ENCODE measurements at places on chromosomes 7 and 10. TPM values are rescaled to one million over a fixed set of nuclear protein-coding genes. Genes with fewer than 3 reads are reported as not detected.

- no peaks in the 10 kb centered on the region for H3K36me3 ChIP-seq
- no peaks in the 10 kb centered on the region for H3K4me1 ChIP-seq
- H3K27ac ChIP-seq: no peak overlapping the region
- peak; percentile 74 for DNase-seq
These were observed 137.5 kb upstream of the MKLN1 start for GRCh38 chr7:131190146-131190545.

GRCh38 chr10:89001024-89001728 is 10.6 kb downstream of the FAS start:
- no peaks in the 10 kb centered on the region for H3K27me3 ChIP-seq
- no peak for DNase-seq
- peak overlapping the region; percentile 47 for H3K27ac ChIP-seq
- H3K36me3 ChIP-seq: no peaks in the 10 kb centered on the region
- H3K4me1 ChIP-seq: peaks cover 19% of the 10 kb centered on the region

DNA sequence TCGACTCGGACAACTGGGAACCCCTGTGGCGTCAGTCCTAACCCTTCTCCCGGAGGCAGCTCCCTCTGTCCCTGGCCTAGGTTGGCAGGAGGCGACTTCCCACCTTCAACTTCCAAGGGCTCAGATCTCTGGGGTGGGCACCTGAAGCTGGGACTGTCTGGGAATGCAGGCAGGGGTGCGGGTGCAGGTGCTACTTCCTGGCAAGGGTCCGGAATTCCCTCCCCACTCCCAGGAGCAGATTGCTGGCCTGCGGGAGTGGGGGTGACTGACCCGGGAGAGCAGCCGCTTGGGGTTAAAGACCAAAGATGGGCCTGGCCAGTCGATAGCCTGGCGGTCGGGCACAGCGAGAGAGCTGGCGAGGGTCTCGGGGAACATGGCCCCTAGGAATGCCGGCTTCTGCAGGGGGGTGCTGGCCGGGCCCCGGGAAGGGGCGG is 387 bp downstream of the EPHA1 start:
- peak overlapping the region; percentile 12 for H3K4me3 ChIP-seq
- no peaks in the 10 kb centered on the region for H3K27me3 ChIP-seq
- H3K36me3 ChIP-seq: no peaks in the 10 kb centered on the region
- DNase-seq: no peak

COX15 gene
- 23.3 TPM for total RNA-seq

C10orf105 gene
- total RNA-seq: 0.55 TPM

GRCh38 chr7:27248911-27249723 is 6.5 kb downstream of the EVX1 start:
- no peak overlapping the region for H3K4me3 ChIP-seq
- no peak overlapping the region for H3K27ac ChIP-seq
- no peaks in the 10 kb centered on the region for H3K36me3 ChIP-seq
- H3K4me1 ChIP-seq: peaks cover 33% of the 10 kb centered on the region

GRCh38 chr7:28219793-28220192 is 39.2 kb upstream of the JAZF1 start:
- no peaks in the 10 kb centered on the region for H3K36me3 ChIP-seq
- DNase-seq: no peak
- H3K27me3 ChIP-seq: no peaks in the 10 kb centered on the region
- H3K4me3 ChIP-seq: no peak overlapping the region

DNA sequence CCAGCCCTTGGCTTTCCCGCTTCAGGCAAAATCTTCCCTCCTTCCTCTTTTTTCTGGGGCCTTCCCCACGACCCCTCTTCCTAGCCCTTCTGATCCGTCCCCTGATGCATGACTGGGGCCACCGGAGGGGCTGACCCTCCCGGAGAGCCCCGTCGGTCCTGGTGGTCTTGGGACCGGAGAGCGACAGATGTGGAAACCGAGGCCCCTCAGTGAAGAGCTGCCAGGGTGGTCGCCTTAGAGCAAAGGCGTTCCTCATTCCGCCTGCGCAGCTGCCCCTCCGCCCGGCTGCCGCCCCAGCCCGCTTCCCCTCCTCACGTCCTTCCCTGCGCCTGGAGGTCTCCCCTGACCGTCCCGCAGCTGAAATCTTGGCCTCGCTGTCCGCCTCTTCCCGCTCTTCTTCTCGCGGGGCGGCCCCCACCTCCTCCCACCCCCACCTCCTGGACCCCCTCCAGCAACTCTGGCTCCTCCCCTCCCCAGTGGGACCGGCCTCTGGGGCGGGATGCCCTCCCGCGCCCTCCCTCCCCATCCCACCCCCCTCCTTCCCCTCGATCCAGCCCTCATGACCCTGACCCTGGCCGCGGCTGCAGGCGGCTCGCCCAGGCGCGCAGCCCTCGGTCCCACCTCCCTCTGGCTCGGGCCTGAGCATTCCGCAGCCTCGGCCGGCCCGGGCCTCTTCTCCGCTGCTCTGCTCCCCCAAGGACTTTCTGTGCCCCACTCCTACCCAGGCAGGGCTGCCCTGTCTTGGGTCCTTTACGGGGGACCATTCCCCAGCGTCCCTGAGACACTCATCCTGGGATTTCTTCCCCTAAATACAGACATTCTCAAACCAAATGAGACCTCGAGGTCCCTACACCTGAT is at the start of gene RARRES2:
RARRES2 (minus strand) TSS at position 367 of the 858 bp plus-strand sequence. CDS start 1,020 bp downstream, outside the sequence.
- H3K27ac ChIP-seq: peak within 1 kb of the TSS; percentile 93
- H3K4me3 ChIP-seq: peak within 1 kb of the TSS; percentile 71
- DNase-seq: peak; percentile 93
- no peaks in the 10 kb centered on the region for H3K27me3 ChIP-seq

- peak within 1 kb of the TSS; percentile 88 for H3K4me3 ChIP-seq
- H3K36me3 ChIP-seq: no peaks in the 10 kb centered on the region
- no peaks in the 10 kb centered on the region for H3K27me3 ChIP-seq
- peaks cover 25% of the 10 kb centered on the region for H3K4me1 ChIP-seq
- peak within 1 kb of the TSS; percentile 93 for H3K27ac ChIP-seq
These were observed at the start of gene FZD8 for GRCh38 chr10:35642035-35642792. Gene FZD8, minus strand, starts transcription at chr10:35642296. Its CDS starts 867 bp downstream, at chr10:35641429.

EFCAB10 gene
- not detected for total RNA-seq

TAS2R41 gene
- not detected for total RNA-seq

DNA sequence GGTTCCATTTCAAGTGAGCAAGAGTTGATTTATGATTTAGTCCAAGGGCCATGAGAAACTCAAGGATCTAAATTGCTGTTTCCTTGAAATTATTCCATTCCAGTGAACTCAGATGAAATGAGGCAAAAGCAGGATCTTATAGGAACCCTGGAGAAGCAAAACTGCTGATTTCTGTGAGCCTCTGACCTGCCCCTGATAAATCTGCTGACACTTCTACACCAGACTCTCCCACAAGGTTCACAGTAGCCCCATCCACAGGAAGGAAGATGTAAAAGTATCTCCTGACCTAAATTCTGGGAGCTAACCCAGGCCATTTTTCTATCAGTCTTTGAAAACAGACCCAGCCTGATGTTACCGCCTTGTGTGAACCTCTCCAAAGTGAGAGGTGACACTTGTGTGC is 987.6 kb upstream of the AUTS2 start:
- DNase-seq: no peak
- no peak overlapping the region for H3K4me3 ChIP-seq
- no peak overlapping the region for H3K27ac ChIP-seq
- H3K36me3 ChIP-seq: no peaks in the 10 kb centered on the region

PRPS1L1 gene
- not detected for total RNA-seq

- peaks cover 34% of the 10 kb centered on the region for H3K4me1 ChIP-seq
- H3K36me3 ChIP-seq: no peaks in the 10 kb centered on the region
- DNase-seq: peak; percentile 85
- no peak overlapping the region for H3K4me3 ChIP-seq
- peak overlapping the region; percentile 52 for H3K27ac ChIP-seq
- no peaks in the 10 kb centered on the region for H3K27me3 ChIP-seq
These were observed 6.7 kb upstream of the CREB5 start for GRCh38 chr7:28405662-28406061.

ZC3HAV1 gene
- total RNA-seq: 23.5 TPM

DNA sequence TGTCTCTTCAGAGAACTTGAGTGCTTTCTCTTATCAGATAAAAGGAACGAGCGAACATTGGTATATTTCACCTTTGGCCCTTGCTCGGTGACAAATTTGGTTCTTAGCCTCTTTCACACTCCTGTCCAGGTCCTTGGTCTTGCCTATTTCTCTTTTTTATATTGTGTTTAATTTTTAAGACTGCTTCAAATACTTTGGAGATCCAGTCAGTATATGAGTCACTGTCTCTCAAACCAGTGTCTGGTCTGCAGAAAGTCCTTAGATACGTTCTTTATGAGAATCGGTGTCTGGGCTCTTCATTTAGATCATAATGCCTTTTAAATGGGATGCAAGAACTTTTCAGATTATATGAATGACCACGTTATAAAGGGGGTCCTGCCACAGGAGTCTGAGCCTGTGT is 55.0 kb downstream of the PIK3AP1 start:
- no peak overlapping the region for H3K27ac ChIP-seq
- H3K27me3 ChIP-seq: no peaks in the 10 kb centered on the region
- H3K4me1 ChIP-seq: no peaks in the 10 kb centered on the region
- DNase-seq: no peak
- H3K4me3 ChIP-seq: no peak overlapping the region
- H3K36me3 ChIP-seq: no peaks in the 10 kb centered on the region

DNA sequence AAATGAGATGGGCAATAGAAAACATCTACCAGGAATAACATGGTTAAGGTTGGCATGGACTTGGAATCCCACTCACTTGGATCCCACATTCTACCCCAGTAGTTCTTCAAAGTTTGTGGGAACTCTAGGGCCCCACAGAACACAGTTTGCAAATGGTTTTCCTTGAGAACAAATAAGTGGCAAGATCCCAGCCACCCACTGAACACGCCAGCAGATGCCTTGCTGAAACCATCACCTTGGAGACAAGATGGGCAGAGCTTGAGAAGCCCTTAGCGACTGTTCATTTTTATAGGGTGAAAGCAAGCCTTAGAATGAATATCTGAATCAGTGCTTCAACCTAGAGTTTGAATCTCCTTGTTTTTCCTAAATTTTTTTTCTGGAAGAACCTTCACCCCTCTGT is 349.1 kb downstream of the RPS24 start:
- DNase-seq: no peak
- no peak overlapping the region for H3K4me3 ChIP-seq
- H3K27me3 ChIP-seq: no peaks in the 10 kb centered on the region
- H3K27ac ChIP-seq: no peak overlapping the region

GRCh38 chr7:153383781-153384180 is 624.2 kb downstream of the ACTR3B start:
- peak overlapping the region; percentile 69 for H3K27ac ChIP-seq
- H3K36me3 ChIP-seq: no peaks in the 10 kb centered on the region
- no peak overlapping the region for H3K4me3 ChIP-seq
- H3K27me3 ChIP-seq: no peaks in the 10 kb centered on the region

CSGALNACT2 gene
- 37.1 TPM for total RNA-seq

- no peak for DNase-seq
- no peaks in the 10 kb centered on the region for H3K27me3 ChIP-seq
- no peak overlapping the region for H3K4me3 ChIP-seq
- no peaks in the 10 kb centered on the region for H3K4me1 ChIP-seq
- H3K36me3 ChIP-seq: no peaks in the 10 kb centered on the region
These were observed 222.8 kb downstream of the EXOC4 start for GRCh38 chr7:133475655-133476054.

DNA sequence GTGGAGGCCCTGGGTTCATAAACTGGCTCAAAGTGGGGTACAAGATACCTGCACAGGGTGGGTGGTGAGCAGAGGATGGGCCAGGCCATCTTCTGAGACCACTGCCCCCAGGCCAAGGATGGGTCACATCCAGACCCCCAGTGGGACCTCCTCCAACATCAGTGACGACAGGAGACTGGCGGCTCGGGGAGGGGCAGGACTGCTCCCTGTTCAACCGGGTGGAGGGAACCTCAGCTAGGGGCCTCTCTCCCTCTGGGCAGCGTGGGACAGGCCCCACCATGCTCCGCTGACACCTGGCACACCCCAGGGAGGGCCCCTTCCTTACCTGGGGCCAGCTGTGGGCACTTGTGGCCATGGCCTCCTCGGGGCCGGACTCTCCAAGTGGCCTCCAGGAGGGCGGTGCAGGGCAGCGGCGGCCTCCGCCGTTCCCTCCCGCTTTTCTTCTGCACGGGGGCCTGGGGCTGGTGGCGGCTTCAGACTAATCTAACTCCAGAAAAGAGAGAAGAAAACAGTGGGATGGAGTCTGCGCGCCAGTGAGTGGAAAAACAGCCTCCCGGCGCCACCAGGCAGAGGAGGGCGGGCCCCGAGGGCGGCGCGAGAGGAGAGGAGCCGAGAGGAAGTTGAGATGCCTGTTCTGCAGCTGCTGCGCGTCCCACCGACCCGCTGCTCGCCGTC is at the start of gene CALHM2:
CALHM2 (minus strand) TSS at position 540 of the 675 bp plus-strand sequence. CDS start 2,429 bp downstream, outside the sequence.
- DNase-seq: peak; percentile 84
- peak within 1 kb of the TSS; percentile 72 for H3K4me3 ChIP-seq
- H3K27me3 ChIP-seq: no peaks in the 10 kb centered on the region
- H3K4me1 ChIP-seq: peaks cover 37% of the 10 kb centered on the region

GRCh38 chr7:141071260-141071854 is 2.5 kb upstream of the TMEM178B start:
- peak; percentile 72 for DNase-seq
- H3K36me3 ChIP-seq: no peaks in the 10 kb centered on the region
- no peaks in the 10 kb centered on the region for H3K27me3 ChIP-seq
- no peak overlapping the region for H3K27ac ChIP-seq
- peak overlapping the region; percentile 53 for H3K4me3 ChIP-seq
- peaks cover 42% of the 10 kb centered on the region for H3K4me1 ChIP-seq

- no peaks in the 10 kb centered on the region for H3K4me1 ChIP-seq
- H3K36me3 ChIP-seq: no peaks in the 10 kb centered on the region
- H3K27ac ChIP-seq: no peak overlapping the region
- DNase-seq: no peak
- no peaks in the 10 kb centered on the region for H3K27me3 ChIP-seq
These were observed 311.9 kb downstream of the MDFIC start for GRCh38 chr7:115233809-115234208.

- no peak overlapping the region for H3K4me3 ChIP-seq
- H3K27me3 ChIP-seq: peaks cover 4% of the 10 kb centered on the region
- H3K4me1 ChIP-seq: no peaks in the 10 kb centered on the region
- no peak overlapping the region for H3K27ac ChIP-seq
These were observed 36.8 kb downstream of the SP8 start for GRCh38 chr7:20749906-20750305.

- H3K36me3 ChIP-seq: peaks cover 28% of the 10 kb centered on the region
- H3K4me1 ChIP-seq: peaks cover 36% of the 10 kb centered on the region
These were observed 41.2 kb downstream of the TACR2 start for GRCh38 chr10:69375307-69376151.

GRCh38 chr7:128010391-128011127 is 20.7 kb downstream of the LRRC4 start:
- no peak overlapping the region for H3K4me3 ChIP-seq
- no peak for DNase-seq
- peak overlapping the region; percentile 61 for H3K27ac ChIP-seq
- no peaks in the 10 kb centered on the region for H3K27me3 ChIP-seq
- no peaks in the 10 kb centered on the region for H3K36me3 ChIP-seq
